ENCODE measurements at places on chromosomes 2 and 18.
A peak's percentile ranks its signal among the peaks of the same experiment; 100 is the strongest.

DNA sequence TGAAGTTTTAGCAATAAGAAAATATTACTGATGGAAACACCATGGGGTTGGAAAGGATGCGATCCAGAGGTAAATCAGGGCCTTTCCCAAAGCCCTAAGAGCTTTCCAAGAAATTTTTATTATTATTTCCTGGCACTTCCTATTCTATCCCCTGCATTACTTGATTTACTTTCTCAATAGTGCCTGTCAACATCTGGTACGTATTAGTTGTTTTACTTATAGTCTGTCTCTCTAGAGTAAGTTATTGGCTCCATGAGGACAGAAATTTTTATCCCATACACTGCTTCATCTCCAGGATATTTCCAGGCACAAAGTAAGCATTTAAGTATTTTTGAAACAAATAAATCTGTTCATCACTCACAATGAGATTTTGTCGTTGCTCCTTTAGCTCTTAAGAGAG lies 18.1 kb downstream of the PPP4R1 start:
- no peak for DNase-seq

GRCh38 chr2:156955701-156956100 lies 301.8 kb upstream of the GALNT5 start:
- DNase-seq = no peak

GRCh38 chr2:189834059-189834458 lies 49.8 kb downstream of the PMS1 start:
- DNase-seq = no peak

DNA sequence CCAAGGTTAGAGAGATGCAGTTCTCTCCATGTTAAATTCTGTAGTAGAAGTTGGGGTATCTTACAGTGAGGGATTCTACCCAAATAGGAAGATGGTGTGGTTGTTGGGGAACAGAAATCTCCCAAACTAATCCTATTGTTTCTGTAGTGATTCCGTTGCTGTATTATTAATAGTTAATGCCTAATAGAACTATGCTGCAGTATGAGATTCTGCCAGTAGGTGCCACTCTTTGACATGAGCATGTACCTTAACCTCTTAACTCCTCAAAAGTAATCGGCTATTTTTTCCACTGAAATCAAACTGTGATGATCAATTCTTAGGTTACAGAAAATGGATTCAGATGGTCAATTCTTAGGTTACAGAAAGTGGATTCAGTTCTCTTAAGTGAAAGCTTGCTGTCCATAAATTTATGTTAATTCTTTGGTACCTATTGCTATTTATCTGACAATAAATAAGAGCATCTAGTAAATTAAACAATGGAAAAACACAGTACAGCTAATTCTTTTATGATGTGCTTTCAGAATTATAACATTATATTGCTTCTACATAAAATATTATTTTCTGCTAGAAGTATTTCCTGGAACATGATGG lies 97.9 kb upstream of the DLX2 start:
- no peak for DNase-seq

DNA sequence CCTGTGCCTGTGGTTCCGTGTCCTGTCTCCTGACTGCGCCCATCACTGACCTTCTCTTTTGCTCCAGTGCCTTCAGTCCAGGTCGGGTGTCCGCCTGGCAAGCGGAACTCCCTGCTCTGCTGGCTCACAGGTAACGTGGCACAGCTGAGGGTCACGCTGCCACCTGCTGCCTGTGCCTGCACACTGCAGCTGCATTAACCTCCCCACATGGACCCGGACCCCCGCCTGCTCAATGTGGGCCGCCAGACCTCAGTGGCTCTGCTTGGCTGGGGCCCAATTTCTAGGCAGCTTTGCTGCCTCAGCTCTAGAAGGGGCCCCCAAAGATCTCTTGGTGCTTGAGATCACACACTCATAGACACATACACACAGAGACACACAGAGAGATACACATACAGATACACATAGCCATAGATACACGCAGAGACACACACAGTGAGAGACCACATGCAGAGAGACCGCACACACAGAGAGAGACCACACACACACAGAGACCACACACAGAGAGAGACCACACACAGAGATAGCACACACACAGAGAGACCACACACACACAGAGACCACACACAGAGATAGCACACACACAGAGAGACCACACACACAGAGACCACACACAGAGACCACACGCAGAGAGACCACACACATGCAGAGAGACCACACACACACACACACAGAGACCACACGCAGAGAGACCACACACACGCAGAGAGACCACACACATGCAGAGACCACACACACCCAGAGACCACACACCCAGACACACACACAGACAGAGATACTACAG lies 14.9 kb upstream of the CNNM3 start:
- peak; percentile 52 for DNase-seq

- no peak for DNase-seq
Observed at GRCh38 chr2:213159768-213160167, 8.4 kb upstream of the IKZF2 start.

- DNase-seq = no peak
Observed at GRCh38 chr2:18154259-18154658, 275.8 kb downstream of the KCNS3 start.

GRCh38 chr18:7596147-7596546 lies 29.0 kb downstream of the PTPRM start:
- no peak for DNase-seq

DNA sequence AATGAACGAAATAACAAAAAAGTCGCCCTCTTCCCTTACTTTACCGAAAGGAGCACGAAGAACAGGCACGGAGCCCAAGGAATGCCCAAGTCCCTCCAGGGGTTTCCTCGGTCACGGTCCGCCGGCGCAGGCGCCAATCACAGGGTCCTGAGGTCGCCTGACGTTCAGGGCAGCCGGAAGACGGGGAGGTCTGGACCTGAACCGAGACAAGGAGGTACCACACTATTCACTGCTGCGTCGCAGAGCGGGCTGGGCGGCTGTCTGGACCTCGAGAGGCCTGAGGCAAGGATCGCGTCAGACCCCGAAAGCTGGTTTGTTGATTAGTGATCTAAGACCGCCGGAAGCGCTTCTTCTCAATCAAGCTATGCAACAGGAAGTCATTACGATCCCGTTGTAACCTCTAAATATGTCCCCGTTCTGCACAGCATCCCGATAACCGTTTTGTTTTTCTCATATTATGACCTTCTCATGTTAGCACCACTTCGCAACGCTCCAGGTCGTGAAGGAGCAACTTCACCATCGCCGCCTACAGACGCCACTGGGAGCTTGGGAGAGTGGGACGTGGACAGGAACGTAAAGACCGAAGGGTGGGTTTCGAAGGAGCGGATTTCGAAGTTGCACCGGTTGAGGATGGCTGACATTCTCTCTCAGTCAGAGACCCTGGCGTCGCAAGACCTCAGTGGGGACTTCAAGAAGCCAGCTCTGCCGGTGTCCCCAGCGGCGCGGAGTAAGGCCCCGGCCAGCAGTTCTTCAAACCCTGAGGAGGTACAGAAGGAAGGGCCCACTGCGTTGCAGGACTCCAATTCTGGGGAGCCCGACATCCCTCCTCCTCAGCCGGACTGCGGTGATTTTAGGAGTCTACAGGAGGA lies at the start of the genes SLC4A1AP and SUPT7L:
TSS of gene SLC4A1AP (plus strand) at position 605 of the 869 bp plus-strand sequence. CDS start at position 631, 26 bp downstream.
TSS of gene SUPT7L (minus strand) at position 330 of the 869 bp plus-strand sequence. CDS start 1,422 bp downstream, outside the sequence.
- peak; percentile 84 for DNase-seq

GRCh38 chr2:178836807-178837206 lies 29.6 kb upstream of the TTN start:
- no peak for DNase-seq

DNA sequence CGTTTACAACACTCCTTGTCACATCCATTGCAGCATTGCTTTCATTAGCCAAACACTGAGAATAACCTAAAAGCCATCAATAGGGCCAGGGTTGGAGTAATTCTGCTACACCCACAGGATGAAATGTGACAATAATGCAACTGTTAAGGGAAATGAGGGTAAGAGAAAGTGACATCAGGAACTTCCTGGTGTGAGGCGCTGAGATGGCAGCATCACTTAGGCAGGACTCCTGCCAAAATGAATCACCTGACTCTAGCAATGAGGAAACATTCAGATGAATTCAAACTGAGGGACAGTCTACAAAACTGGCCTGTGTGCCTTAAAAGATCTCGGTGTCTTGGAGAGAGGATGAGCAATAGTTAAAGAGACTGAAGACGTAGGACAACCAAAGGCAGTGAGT lies 115.6 kb upstream of the AGAP1 start:
- no peak for DNase-seq

- no peak for DNase-seq
Observed at GRCh38 chr2:84741182-84741822, 139.6 kb downstream of the TRABD2A start.

- no peak for DNase-seq
Observed at GRCh38 chr18:62846313-62846712, 131.0 kb downstream of the PHLPP1 start.

- DNase-seq = no peak
Observed at GRCh38 chr2:46002507-46002883, 294.7 kb upstream of the EPAS1 start.

DNA sequence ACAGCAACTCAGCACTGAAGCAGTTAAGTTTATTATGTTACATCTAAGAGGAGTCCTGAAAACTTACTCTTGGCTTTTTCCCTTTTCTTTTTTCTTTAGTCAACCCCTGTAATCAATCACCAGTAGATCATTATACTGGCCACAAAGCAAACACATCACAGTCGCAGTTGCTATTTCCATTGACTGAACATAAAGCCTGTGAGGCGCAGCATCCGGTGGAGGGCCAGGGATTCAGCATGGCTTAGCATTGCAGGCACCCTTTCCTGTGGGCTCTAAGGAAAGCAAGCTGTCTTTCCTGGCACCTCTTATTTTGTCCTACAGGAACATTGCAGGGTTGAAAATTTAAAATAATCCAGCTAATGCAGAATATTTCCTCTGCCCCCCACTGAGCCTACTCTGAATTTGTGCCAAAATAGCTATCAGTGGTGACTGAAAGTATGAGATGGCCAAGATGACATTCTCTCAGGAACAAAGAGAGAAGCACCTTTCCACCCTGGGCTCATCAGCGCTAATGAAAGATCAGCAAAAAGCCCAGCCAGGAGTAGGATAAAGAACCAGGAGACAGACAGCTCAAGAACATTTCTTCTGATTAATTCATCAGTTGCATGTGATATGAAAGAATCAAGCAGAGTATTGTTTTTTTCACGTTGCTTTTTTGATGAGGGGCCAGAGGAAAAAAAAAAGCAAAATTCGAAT lies 85.3 kb upstream of the SULT1C3 start:
- no peak for DNase-seq

GRCh38 chr2:120539937-120540718 lies 194.2 kb downstream of the INHBB start:
- DNase-seq = no peak

- DNase-seq = no peak
Observed at GRCh38 chr2:111995148-111995547, 59.9 kb upstream of the TMEM87B start.

- peak; percentile 11 for DNase-seq
Observed at GRCh38 chr2:100197631-100198153, 55.3 kb upstream of the AFF3 start.

DNA sequence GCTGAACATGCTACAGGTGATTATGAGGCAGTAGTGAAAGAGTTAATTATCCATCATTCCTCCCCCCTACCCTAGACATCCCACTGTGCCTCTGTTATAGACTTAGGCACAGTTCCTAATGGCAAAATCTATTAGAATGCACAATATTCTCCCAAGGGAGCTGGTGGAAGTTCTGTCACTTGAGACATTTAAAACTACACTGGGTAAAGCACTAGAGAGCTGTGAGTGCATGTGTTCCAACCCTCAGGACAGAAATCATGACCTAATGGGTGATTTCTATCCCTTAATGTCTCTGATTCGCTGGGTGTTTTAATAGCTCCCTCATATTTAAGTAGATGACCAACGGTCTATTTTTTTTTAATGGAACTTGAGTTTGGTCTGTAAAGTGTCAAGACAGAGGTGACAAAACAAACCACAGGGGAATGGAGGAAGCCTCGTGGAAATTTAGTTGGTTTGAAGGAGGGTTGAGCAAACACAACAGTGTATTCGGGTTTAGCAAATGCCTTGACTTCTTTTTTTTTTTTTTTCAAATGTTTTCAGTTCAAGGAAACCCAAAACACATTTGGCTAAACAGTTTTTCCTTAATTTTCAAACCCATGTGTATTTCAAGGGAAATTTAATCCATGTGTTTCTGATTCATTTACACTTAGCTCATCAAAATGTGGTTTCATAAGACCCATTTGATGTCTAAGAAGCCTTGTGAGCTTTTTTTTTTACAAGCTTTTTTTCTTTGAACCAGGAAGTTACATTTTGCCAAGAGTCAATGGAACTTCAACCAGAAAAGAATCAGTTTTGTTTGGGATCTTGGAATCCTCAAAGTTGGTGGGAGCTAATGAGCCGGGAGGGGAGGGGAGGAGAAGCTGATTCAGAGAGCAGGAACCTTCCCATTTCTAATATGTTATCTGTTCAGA lies 665.1 kb upstream of the ZEB2 start:
- DNase-seq = no peak

- DNase-seq = no peak
Observed at GRCh38 chr18:50590593-50590992, 30.7 kb downstream of the MAPK4 start.

DNA sequence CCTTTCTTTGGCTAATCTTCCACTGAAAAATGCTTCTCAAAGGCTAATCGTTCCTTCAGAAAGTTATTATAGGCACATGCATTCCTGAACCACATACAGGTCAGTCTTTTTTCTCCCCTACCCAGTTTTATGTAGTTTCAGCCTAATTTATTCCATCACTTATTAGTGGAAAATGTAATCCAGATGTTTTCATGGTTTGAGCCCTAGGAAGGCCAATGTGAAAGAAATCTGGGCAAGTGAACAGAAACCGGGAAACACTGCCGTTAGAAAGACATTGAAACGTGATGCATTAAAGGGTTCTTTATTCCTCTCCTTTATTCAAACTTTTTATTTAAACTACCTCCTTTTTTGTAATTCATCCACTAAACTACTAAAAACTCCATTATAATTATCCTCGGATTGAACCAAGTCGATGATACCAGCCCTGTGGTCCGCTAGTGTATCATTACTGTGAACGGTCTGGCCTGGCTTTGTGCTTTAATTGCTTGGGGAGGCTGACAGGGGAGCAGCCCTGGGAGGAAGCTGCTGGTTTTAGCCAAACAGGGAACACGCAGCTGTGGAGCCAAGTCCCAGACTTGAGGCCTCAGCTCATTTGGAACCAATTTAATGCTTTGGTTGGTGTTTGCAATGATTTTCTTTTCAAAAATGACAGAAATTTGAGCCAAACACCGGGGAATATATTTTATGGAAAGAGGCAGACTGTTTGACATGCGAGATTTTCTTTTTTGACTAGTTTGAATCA lies 149.2 kb downstream of the ARHGAP28 start:
- DNase-seq = no peak

DNA sequence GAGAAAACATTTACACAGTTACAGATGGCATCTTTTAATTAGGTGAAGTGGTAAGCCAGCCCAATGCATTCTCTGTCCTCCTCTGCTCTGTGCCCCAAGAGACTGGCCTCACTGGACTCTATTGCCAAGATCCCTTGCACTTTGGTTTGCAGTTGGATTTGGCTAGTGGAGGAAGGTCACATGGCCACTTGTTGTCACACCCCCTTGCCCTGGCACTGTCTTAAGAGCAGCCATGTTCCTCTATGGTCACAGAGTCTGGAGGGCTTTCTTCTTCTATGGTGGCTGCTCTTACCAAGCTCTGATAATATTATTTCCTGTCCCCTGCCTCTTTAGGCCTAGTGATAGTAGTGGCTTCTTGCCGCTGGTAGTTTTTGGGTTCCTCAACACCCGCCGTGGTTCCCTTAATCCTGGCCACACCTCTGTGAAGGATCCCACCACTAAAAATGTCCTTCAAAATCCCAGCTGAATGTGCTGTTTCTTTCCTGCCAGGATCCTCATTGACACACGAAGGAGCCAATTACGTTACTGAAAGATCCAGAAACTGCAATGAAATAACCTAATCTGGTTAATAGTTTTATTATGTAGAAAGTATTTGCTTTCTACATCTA lies 111.1 kb downstream of the CDC42EP3 start:
- no peak for DNase-seq

- DNase-seq = no peak
Observed at GRCh38 chr2:75605770-75606529, 40.6 kb upstream of the MRPL19 start.
